A549 (cell line): ENCODE measurements at places on chromosomes 4 and X.

DNA sequence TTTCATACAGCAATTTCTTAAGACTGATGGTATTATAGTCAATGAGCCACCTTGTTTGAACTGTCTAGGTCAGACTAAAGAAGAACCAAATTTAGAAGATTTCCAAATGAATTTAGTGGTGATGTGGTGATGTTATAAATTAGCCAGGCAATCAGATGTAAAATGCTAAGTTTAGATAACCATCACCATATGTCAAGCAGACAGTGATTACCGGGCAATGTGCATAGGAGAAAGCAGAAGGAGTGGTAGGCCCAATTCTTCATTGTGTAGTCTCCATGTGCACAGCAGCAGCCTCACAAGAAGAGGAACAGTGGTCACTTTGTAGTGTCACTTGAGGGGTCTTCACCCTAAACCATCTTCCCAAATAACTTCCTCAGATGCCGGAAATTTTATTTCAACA, 198.8 kb downstream of the ANTXR2 start:
- DNase-seq, result no peak

DNA sequence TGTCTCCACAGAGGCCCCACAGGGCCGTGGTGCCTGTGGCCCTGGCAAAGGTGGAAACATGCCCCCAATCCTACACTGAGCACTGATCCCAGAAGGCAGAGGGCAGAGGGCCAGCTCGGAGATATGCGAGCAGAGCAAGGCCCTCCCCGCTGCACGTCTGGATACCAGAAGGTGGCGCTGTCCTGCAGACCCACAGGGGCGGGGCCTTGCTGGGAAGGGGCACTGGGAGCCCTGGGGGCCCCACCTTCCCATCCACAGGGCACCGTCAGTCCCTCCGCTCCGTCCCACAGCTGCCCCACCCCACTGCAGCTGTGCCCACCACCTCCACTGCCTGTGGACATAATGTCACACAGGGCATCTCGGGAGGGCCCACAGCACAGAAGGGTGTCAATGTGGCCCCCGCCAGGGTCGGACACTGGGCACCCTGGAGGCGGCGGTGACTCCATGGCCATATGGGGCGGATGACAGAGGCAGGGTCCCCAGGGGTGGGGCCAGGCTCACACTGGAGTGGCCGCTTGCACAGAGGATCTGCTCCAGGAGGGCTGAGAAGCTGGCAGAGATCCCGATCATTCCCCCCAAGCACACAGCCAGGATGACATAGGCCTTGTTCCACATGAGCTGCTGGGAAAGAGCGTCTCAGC, 4.8 kb downstream of the SLC49A3 start:
- no peak for DNase-seq

- DNase-seq, result no peak
Observed at GRCh38 chr4:14317351-14317750, 684.9 kb upstream of the CPEB2 start.

- DNase-seq, result no peak
Observed at GRCh38 chr4:102151696-102152095, 193.6 kb downstream of the SLC39A8 start.

DNA sequence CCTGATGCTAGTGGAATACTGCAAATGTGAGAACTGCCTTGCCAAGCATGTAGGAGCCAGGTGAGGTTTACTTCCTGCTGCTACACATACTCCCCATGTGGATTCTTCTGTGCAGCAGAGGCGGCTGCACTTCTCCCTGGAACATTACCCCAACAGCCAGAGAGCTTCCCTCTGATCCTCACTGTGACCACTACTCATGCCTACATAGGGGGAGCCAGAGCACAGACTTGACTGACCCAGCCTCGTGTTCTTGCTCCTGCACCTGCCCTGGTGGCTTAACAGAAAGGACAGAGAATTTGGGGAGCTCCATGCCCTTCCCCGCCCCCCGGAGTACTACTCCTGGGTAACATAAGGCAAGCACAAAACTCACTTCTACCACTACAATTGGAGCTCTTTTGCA, 38.4 kb downstream of the UGT2A2 start:
- no peak for DNase-seq

DNA sequence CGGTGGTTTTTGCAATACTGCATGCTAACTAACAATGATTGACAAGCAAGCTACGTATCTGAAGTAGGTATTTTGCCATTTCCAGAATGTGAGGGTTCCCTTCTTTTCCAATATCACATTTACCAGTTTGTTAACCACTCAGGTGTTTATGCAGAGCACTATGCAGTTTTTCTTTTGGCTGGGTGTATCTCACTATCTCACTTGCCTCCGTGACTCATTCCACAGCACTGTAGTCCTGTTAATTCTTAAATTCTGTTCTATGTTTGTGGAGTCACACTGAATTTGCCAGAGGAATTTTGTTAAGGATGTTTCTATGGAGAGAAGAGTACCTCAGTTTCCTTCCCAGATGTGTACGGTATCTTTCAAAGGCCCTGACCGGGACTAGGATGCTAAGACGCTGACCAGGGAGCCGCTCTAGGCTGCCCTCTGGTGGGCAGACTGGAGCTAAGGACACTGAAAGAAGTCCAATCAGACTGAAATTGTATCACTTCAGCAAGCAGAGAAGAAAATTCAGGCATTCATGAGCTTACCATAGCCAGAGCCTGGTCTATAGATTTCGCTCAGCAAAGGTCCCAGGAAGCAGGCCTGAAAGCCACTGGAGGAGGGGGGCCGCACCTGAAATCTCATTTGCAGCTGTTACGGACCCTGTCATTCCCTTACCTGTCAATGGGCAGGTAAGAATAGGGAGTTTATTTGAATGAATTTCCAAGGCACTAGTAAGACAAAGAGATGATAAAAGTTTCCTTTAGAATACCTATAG, 388.4 kb upstream of the SPOCK3 start:
- DNase-seq, result peak; percentile 29

- no peak for DNase-seq
Observed at GRCh38 chrX:118062048-118062789, 54.4 kb downstream of the KLHL13 start.
